Iris pigment epithelial cell (primary cell): ENCODE measurements at places on chromosomes 7 and 10.

DNA sequence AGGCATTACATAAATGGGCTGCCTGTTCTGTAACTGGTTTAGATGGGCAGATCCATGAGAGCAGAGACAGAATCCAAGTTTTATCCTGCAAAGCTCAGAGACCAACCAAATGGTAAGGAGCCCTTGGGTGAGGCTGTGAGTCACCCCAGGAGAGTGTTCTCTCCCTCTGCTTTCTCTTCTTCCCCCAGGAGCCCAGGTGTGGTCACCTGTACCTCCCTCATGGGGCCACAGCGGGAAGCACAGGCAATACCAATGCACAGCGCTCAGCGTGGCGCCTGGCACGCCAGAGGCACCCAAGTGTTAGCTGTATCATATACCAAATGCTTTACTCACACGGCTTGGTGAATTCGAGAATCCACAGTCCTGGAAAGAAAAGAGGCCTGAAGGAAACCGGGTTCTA lies 39.4 kb downstream of the CTBP2 start:
- no peak for DNase-seq

DNA sequence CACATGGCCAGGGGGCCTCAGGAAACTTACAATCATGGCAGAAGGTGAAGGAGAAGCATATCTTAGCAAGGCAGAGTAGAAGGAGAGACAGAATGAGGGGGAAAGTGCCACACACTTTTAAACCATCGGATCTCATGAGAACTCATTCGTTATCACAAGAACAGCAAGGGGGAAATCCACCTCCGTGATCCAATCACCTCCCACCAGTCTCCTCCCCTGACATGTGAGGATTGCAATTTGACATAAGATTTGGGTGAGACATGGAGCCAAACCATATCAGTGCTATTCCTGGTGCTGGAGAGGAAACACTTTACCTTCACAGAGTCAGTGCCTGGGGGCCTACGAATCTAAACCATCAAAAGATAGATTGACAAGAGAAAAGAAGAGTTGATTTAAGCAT lies 61.8 kb downstream of the LGI1 start:
- no peak for DNase-seq

DNA sequence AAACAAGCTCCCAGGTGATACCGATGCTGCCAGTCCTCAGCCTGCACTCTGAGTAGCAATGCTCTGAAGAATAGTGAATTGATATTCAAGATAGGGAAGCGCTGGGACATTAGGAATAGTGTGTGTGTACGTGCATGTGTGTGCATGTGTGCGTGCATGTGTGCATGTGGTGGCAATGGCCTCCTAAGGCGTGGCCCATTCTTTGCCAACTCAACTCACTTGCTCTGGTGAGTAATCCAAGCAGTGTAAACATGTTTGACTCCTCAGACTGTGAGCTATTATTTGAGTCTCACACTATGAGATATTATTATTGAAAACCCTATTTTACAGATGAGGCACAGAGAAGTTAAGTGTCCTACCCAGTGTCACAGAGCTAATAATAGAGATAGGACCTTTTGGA lies 186.6 kb downstream of the RAB11FIP2 start:
- DNase-seq, result no peak

DNA sequence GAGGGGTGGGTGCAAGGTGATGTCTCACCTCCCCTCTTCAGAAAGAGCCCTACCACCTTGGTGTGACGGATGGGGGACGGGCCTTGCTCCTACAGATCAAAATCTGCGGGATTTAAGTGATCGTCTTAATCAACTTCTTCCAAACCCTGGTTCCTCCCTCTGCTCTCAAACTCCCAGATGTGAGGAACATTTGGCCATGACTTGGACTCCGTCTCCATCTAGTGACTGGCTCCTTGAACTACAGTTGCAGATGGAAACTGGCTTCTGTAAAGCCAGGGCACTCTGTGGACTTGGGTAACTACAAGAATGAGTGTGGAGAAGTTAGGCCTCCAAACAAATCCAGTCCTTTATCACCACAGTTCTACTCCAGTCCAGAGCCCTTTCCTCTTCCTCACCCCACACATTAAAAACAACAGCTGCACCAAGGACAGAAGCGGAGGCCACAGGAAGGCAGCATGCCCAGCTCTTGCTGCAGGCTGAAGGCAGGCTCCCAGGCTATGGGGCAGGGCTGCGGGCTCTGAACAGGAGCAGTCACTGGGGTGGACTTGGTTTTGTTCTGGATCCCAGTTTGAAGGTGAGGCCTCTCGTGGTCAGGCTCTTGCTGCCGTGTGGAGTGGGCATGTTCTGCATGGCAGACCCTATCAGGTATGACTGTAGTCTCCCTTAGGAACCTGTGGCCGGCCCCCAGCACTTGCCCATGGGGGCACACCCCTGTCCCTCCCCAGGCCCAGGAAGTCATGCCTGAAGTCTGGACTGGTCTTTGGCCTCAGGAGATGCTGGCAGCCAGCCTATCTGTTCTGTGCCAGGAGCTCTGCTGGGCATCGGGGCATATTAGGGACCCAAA lies 79.4 kb downstream of the VWC2 start:
- peak; percentile 41 for DNase-seq

DNA sequence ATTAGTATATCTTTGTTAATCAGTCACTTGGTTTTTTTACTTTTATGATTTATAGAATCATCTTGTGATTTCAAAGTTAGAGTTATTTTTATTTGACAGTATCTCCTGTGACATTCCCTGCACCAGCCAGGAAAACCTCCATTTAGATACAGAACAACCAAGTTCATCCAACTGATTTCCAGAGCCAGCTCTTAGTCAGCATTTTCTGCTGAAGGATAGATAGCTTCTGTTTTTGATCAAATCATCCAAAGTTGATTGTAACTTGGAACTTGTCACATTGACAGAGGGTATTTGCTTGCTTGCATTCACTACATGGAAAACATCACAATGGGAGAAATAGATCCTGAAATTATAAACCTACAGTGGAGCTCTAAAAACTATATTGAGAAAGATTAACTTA lies 122.6 kb downstream of the PON1 start:
- DNase-seq, result no peak

DNA sequence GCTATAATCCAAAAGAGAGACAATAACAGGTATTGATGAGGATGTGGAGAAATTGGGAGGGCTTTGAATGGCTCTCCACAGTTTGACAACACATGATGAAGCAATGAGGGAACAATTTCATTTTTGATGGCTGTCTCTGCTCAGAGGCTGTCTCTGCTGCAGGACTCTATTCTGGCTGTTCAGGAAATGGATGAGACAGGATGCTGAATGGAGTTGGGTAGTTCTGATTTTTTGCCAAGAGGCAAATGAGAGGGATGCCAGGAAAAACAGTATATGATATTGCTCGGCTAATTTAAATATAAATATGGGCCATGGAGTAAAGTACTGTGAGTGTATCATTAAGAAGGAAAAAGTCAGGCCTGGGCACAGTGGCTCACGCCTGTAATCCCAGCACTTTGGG lies 16.8 kb downstream of the APBB1IP start:
- no peak for DNase-seq
